ENCODE measurements at places on chromosomes 4 and X.

DNA sequence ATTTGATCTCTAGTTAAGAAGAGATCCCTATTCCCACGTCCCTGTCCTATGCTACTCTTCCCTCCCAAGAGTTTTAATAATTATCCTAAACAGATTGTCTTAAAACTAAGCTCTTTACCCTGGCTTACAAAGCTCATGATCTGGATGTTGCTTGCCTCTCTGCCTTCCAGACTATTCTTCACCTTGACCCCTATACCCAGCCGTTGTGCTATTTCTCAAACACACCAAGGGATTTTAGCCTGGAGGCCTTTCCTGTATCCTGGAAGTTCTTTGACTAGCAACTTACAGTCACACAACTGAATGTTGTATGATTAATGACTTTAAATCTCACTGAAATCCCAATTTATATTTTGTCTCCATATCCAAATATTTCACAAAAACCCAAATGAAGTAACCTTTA, 314.9 kb downstream of the ADGRL3 start:
- DNase-seq: no peak

DNA sequence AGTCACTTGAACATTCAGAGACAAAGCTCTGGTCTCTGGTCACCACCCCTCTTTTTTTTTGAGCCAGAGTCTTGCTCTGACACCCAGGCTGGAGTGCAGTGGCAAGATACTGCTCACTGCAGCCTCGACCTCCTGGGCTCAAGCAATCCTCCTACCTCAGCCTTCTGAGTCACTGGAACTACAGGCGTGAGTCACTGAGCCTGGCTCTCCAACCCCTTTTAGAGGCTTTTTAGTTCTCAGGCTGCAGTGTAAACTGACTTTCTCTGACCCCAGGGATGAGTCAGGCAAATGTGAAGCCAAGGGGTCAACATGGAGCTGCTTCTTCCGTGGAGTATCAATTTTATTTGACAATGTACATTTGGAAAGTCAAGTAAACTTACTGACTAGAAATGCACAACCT, 229.2 kb downstream of the PTTG2 start:
- no peak for DNase-seq

- DNase-seq: no peak
Observed at GRCh38 chrX:43627669-43628068, 28.4 kb upstream of the MAOA start.

DNA sequence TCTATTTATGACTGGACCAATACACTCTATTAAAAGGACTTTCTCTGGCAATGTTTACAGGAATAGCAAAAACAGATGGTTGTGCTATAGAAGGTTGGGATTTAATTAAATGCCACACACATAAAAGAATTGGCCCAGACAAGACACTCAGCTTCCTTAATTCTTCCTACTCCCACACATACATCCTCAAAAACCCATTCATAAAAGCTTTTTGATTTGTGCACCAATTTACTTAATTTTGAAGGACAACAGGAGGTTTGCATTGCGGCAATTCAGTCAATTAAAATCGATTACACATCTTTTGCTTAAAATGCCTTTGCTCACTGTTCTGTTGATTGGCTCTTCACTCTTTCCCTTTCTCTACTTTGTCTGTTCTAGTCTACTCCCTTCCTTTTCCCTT, 317.1 kb downstream of the CBLL2 start:
- DNase-seq: no peak

All from T follicular helper cell (primary cell).